Brain pericyte (primary cell): ENCODE measurements at places on chromosomes 3 and 15.

DNA sequence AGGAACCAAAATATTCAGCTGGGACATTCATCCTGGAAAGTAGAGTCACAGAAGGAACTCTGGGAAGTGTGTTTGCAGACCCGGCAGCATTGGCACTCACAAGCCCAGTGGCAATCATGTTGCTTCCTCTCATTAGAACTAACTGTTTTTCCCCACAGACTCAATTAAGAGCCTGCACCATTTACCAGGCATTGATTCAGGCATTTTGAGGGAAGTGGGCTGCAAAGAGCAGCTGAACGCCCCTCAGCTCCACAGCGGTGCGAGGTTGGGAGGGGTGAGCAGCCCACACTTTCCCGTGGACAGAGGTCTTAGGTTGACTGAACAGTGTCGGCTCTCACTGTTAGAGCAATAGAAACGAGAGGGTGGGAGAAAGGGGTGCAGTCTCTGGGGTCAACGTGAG, 143.8 kb downstream of the STT3B start:
- no peak for DNase-seq

- DNase-seq = no peak
Observed at GRCh38 chr3:158430968-158431367, 140.0 kb upstream of the MLF1 start.

- no peak for DNase-seq
Observed at GRCh38 chr3:165211721-165212120, 15.5 kb upstream of the SLITRK3 start.

- DNase-seq = no peak
Observed at GRCh38 chr3:179149406-179149867, 1.3 kb downstream of the PIK3CA start.

DNA sequence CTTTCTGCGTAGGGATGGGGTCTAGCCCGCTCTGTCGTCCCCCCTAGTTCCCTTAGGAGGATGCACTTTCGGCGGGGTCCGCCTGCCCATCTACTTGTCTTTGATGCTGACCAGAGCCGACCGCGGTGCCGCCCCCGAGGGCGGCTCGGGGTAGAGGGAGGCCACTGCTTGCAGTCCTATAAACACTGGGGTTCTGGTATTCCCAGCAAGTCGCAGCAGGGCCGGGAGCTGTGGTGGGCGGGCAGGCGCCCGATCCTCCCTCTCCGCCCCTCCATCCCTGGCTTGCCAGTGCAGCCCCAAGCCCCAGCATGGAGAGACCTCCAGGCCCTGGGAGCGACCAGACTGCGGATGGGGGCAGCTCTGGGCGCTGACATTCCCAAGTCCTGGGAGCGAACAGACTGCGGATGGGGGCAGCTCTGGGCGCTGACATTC, 830 bp downstream of the SEMA4B start:
- no peak for DNase-seq

DNA sequence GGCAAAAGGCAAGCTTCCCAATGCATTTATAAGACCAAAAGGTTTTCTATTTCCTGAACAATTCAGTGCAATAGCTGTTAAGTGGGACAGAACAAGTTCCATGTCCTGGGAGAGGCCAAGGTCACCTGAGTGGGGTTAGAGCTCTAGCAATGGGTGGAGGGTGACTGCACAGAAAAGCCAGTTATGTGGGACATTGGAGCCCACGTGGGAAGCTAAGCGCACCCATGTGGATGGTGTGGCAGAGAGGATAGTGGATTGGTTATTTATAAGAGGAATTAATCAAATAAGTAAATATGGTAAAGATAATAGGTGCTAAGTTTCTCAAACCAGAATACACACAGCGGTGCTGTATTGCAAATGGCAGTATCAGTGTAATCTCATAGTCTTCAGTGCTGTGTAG, 6.3 kb downstream of the NSMCE3 start:
- no peak for DNase-seq

DNA sequence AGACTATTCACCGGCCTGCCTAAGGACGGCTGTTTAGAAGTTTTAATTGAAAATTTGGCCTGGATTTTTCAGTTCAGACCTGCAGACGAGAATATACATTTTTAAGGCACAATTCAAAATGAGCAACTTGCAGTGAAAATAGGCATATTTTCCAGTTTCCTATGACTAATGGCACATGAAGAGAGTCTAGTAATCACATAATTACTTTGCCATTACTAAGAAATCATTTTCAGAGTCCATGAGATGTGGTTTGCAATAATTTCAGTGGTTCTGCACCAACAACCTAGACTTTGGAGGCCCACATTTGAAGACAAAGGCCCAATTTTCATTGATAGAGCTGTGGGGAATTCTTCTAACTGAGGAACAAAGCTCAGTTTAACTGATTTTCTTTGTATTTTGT, 205.3 kb downstream of the SOX2 start:
- DNase-seq = no peak

DNA sequence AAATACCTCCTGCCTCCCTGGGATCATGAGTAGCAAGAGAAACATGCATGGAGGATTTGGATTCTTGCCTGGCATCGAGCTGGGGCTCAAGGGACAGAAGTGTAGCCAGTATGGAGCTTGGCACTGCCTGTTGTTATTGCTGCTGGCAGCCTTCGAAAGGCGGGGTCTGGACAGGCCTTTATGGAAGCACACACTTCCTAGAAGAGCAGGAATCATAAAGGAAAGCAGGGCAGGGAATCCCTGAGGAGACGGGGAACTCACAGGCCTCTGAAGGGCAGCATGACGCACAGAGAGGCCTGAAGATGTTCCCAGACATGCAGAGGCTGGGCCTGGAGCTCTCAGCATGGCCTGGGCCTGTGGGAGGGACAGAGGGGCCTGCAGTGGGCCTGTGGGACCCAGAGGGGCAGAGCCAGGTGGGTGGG, 18.6 kb upstream of the SLC41A3 start:
- DNase-seq = no peak

DNA sequence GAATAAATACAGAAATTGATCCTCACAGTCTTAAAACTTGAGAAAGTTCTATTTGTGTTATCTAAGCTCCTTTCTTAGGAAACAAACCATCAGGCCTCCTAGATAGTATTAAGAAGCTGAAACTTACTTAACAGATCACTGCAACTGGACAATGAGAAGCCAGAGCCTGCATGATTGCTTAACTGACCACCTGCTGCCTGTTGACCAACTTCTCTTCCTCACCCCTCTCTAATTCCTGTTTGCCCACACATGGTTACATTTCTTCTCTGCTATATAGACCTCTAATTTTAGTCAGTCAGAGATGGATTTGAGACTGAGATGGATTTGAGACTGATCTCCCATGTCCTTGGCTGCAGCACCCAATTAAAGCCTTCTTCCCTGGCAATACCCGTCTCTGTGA, 13.5 kb downstream of the CCPG1 start:
- DNase-seq = no peak

- DNase-seq = no peak
Observed at GRCh38 chr15:52326756-52327155, 31.2 kb upstream of the MYO5C start.

DNA sequence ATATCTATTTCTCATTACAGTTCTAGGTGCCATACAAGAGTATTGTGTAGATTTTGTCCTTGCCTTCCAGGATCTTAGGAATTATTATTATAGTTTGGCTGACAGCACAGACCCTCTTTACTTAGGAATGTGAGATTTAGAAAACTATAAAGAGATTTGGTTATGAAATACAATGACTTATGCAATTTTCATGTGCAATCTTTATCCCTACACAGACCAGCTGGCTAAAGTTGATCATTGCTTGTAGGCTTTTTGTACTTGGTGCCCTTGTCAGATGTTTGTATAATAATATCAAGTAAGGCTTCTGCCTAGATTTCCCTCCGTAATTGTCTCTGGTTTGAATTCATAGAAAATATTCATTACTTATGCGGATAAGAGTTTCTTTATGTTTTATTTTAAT, 174.5 kb upstream of the GAP43 start:
- DNase-seq = no peak

DNA sequence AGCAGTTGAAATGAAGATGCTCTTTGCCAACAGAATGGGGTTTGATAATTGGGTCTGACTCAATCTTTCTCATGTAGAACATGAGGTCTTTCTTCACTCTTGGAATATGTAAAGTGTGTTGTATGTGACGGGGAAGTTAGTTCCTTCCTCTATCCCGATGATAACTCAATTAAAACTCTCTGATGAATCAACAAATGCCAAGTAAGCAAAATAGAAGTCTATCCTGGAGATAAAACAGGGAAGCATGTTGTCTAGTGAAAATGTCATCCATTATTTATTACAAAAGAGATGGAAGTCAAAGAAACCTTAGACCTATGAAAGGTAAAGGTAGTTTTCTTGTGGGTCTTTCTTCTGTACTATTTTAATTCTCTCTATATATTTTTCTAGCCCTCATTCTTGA, 274.2 kb upstream of the ARRDC4 start:
- no peak for DNase-seq

GRCh38 chr15:58396181-58396580, 35.6 kb upstream of the LIPC start:
- DNase-seq = no peak

DNA sequence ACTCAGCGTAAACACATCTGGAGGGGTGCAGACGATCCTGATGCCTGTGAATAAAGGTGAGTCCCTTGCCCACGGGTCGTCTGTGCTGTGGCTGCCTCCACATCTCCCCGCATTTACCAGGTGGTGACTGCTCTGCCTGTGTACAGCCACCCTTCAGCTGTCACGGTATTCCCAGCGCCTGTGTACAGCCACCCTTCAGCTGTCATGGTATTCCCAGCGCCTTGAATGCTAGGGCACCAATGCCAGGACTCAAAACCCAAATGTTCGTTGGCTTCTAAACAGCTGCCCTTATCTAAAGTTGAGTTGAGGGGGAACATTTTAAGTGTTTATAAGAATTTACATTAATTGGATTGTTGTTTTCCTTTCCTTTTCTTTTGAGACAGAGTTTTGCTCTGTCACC, 27.4 kb downstream of the MAP6D1 start:
- no peak for DNase-seq

DNA sequence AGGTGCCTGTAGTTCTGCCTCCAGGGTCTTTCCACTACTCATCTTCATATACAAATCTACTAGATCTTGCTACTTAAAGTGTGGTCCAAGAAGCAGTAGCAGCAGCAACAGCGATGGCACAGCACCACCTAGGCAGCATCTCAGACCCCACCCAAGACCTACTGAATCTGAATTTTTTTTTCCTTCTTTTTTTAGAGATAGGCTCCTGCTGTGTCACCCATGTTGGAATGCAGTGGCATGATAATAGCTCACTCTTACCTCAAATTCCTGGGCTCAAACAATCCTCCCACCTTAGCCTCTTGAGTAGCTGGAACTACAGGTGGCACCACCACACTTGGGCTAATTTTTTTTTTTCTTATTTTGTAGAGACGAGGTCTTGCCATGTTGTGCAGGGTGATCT, 346.7 kb upstream of the TGFBR2 start:
- DNase-seq = no peak

DNA sequence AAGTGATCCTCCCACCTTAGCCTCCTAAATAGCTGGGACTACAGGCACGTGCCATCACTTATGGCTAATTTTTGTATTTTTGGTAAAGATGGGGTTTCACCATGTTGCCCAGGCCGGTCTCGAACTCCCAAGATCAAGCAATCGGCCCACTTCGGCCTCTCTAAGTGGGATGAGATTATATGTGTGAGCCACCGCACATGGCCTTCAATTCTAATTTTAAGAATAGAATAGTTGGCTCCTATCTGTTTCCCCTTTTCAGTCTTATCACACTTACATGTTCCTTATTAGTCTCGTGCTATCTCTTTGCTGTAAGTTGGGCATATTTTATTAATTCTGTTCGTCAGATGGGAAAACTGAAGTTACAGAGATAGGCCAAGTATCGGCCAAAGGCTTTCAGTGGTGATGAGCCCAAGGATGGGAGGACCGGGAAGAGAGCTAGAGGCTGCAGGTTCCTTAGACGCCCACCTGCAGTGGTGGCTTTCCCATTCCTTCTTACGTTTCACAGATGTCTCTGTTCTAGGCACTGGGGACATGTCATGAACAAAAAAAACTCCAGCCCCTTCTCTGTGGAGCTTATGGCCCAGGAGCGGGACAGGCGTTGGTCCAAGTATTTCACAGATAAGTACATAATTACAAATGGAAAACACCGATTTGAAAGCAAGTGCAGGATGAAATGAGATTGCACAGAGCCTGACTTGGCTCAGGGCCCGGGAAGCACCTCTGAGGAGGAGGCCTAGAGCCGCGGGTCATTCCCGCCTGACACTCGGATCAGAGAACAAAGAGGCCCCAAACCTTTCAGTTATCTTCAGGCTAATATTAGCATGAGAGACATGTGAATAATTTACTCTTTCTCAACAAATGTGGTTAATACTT, 91.1 kb upstream of the KLF13 start:
- DNase-seq = no peak

DNA sequence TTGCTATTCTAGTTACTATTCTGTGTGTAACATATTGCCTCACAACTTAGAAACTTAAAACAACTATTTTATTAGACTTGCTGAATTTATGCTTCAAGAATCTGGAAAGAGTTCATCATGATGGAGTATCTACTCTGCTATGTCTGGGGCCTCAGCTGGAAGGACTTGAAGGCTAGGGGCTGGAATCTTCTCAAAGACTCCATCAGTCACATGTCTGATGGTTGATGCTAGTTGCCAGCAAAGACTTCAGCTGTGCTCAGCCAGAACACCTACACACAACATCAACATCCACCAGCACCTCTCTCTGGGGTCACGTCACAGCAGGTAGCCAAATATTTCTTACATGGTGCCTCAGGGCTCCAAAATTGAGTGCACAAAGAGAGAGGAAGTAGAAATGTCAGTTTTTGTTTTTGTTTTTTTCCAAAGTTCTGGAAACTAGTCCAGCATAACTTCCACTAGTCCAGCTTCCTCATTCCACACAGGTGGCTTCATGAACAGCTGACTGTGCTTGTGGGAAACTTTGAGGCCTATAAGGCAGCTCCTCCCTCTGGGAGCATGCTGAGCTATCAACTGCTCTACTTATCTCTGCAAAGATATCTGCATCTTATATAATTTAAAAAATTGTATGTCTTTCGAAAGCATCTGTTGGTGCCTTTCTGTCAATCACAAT, 325.4 kb upstream of the AGTR1 start:
- no peak for DNase-seq

DNA sequence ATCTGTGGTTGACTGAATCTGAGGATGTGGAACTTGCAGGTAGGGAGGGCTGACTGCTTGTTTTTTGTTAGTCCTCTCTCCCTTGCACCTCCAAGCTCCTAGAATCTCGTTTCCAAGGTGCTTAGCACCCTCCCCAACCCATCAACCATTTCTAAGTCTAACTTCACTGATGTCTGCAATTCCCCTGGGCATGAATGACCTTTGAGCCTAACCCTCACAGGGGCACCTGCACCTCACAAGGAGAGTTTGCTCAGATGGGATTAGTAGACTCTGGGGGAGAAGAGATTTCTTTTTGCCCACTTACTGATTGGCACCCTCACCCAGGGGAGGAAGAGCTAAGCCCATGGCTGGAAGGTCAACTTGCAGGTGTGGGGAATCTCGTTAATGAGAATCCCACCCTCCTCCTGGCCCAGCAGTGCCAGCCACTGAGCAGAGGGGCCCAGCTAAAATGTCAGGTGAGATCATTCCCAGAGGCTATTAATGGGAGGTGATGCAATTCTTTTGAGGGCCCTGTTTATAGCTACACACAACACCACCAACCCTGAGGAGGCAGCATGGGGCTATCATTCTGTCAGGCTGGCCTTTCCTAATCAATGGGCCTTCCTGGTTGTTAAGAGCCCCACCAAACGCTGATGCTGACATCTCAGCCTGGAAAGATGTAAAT, 81.6 kb upstream of the HERC1 start:
- no peak for DNase-seq

- DNase-seq = no peak
Observed at GRCh38 chr15:66842710-66843441, 140.8 kb downstream of the SMAD6 start.
